ENCODE measurements at places on chromosomes 16 and 17. TPM values are rescaled to one million over a fixed set of nuclear protein-coding genes. Genes with fewer than 3 reads are reported as not detected.

Gene SLC6A2
- total RNA-seq, result not detected

Gene CCL2
- 3.1 TPM for total RNA-seq

Gene TIMP2
- total RNA-seq, result 0.63 TPM

Gene KRTAP4-6
- not detected for total RNA-seq

Gene FOXF1
- 0.08 TPM for total RNA-seq

Gene CACNA1G
- not detected for total RNA-seq

Gene ACSM2A
- not detected for total RNA-seq

Gene NKD1
- total RNA-seq, result 2.8 TPM

Gene CDH3
- 0.48 TPM for total RNA-seq

Gene CAPNS2
- not detected for total RNA-seq

Gene SERPINF2
- total RNA-seq, result 0.45 TPM

Gene NOG
- 0.37 TPM for total RNA-seq

Gene KCNJ16
- total RNA-seq, result not detected

Gene TAC4
- total RNA-seq, result not detected

Gene IFI35
- 46.6 TPM for total RNA-seq

Gene CRISPLD2
- 0.57 TPM for total RNA-seq

Gene ZSCAN10
- 0.11 TPM for total RNA-seq

Gene SMPD3
- total RNA-seq, result 0.40 TPM

Gene MEIOB
- total RNA-seq, result 0.34 TPM

Gene SDR42E1
- total RNA-seq, result 2.0 TPM

Gene PERCC1
- total RNA-seq, result not detected
